M059J (cell line): ENCODE measurements at places on chromosomes 4 and X. TPM values are rescaled to one million over a fixed set of nuclear protein-coding genes. Genes with fewer than 3 reads are reported as not detected.
A peak's percentile ranks its signal among the peaks of the same experiment; 100 is the strongest.

FAM184B gene
- 0.02 TPM in 1 of 2 replicates, not detected in the other for total RNA-seq

GRCh38 chr4:8537041-8537461 is 43.1 kb upstream of the GPR78 start:
- peak; percentile 94 for DNase-seq

- DNase-seq, result peak; percentile 8
These were observed 1453.3 kb downstream of the PCDH18 start for GRCh38 chr4:136078976-136079375.

GRCh38 chr4:163284304-163284703 is 48.1 kb downstream of the NPY1R start:
- DNase-seq, result no peak

DNA sequence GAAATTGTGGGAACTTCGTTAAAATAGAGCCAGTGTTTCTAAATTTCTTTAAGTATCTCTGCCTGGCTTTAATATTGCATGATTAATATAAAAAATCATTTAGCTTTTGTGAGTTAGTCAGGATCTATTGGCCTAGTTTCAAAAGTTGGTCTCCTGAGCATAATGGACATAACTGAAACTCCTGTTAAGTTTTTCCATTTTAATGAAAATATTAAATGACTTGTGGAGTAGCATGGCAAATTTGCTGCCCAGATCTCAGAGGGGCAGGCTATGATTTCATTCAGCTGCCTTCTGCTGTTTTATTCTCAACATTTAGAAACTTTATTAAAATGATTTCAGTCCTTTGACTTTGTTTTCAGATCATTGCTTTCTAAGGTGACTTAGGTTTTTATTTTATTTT is 962.9 kb upstream of the GRID2 start:
- no peak for DNase-seq
